ENCODE measurements at places on chromosomes 2 and 18.

DNA sequence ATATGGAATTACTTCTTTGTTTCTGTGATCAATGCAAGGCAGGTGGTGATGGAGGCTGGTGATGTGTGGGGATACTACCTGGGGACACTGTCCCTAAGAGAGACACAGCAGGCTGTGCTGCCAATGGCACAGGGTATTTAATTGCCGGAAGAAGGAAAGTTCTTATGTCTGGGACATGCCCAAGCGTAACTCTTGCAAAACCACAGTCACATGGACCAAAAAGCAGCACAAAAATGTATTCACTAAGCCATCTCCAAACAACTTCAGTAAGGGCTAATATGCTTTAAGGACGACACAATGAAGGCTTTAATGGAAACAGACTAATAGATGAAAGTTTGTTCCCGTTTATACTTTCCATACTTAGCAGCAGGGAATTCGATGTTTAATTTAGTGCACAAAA, 49.7 kb upstream of the AP1S3 start:
- DNase-seq, result no peak

DNA sequence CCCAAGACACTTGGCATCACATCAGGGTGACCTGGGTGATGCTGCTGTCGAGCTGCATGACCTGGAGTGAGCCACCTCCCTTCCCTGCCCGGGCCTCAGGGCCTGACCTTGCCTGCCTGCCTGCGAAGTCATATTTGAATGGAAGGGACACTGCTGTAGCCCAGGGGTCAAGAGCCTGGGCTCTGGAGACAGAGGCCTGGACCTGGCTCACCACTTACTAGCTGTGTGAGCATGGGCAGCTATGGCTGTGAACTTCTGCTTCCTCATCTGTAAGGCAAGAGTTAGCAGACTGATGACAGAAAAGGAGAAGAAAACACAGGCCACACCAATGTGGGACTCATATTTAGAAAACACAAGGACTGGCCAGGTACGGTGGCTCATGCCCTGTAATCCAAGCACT, 118.7 kb downstream of the ZFP36L2 start:
- no peak for DNase-seq

GRCh38 chr2:46689993-46690392, 210.6 kb downstream of the TMEM247 start:
- no peak for DNase-seq

DNA sequence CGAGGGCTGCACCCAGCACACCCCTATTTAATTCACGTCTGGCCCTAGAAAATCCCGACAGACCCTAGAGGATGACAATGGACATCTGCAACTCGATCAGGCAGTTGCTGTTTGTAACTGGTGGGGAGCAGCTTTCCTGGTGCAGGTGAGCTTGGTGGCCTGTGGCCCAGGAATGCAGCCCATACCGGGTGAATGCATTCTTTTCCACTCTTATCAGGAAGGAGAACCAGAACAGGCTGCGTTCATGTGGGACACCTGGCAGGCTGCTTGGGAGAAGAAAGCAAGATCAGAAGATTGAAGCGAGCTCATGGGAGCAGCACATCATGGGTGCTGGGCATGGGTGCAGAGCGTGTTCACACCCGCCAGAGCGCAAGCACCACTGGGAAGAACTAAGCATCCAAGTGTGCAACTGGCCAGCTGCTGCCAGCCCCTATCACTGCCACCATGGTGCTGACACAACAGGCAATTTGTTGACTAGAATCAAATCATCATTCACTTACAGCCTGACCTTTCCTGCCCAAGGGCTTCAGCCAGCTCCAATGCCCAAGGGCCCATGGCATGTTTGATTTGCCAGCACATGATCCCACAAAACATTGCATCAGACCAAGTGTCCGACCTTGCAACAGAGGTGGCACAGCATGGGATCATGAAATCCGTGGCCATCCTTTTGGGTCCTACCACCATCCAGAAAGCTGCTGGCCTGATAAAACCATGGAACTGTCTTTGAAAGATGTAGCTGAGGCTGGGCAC, 241.7 kb upstream of the ID2 start:
- DNase-seq, result no peak

- DNase-seq, result no peak
These were observed 17.8 kb downstream of the SERPINB13 start for GRCh38 chr18:63604791-63605567.

- DNase-seq, result no peak
These were observed 117.7 kb upstream of the KCNJ3 start for GRCh38 chr2:154580767-154581166.

DNA sequence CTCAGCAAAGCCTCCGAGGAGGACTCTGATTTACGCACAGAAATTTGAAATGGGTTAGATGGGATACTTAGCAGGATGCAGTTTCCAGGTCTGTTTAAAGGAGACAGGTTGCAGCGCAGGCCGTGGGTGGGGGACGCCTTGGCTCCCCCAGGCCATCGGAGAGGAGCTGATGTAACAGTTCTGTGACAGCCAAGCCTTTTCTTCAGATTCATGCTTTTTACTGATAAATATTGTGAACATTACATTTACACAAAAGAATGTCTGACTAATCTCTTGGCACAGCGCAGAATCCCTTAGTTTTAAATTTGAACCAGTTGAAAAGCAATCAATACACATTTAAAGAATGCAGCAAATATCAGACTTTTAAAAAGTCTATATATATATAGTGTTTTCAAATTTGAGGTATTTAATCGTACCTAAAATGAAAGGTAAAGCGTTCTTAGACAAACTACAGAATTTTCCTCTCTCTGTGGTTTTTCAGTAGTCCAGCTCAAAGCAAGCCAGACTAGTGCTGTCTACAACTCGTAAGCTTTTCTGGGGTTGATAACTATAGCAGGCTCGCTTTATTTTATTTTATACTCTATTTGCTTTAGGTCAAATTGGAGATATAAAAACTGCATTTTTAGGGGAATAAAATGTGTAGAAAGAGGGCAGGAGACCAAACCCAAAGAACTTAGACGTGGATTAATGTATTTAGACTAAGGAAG, 221.9 kb downstream of the PIEZO2 start:
- no peak for DNase-seq

DNA sequence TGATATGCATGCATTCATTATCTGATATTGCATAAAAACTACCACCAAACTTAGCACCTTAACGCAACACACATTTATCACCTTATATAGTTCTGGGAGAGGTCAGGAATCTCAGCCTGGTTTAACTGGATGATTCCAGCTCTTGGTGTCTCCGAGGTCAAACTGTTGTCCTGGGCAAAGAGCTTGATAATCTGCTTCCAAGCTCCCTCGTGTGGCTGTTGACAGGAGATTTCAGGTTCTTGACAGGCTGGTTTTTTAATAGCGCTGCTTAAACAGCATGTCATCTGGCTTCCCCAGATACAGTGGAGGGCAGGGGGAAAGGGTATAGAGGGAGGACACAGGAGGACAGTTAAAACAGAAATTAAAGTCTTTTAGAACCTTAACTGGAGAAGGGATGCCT, 785.0 kb downstream of the CNTNAP5 start:
- no peak for DNase-seq

DNA sequence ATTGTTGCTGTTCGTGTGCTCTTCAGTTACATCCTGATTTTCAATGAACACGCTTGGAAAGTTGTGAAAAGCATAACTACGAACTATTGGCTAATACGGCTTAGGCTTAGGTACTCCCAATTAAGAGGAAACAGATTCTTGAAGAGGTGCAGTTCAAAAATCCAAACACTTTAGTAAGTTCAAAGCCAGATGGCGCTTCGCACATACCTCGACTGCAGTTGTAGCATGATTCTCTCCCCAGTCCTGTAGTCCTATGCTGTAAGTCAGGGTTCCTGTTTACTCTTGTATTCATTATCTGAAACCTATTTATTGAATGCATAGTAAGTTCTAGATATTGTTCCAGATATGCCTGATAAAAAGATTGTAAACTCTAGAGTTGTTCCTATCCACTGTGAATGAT, 165.2 kb downstream of the TRIB2 start:
- no peak for DNase-seq

DNA sequence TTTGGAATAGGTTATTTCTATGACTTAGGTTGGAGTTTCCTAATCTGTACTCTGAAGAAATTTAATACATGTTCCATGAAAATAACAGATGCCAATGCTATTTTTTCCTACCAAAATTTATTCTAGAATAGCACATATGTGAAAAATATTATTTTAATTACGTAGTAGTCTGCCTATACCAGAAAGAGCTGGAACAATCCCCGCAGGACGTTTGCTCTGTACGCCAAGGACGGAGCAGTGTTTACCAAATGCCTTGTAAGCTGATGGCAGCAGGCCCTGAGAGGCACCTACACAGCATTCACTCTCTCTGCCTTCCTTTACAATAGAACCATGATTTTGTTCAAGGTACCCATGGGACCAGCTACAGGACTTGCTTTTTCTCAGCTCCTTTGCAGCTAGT, 16.8 kb upstream of the SLC1A4 start:
- no peak for DNase-seq

DNA sequence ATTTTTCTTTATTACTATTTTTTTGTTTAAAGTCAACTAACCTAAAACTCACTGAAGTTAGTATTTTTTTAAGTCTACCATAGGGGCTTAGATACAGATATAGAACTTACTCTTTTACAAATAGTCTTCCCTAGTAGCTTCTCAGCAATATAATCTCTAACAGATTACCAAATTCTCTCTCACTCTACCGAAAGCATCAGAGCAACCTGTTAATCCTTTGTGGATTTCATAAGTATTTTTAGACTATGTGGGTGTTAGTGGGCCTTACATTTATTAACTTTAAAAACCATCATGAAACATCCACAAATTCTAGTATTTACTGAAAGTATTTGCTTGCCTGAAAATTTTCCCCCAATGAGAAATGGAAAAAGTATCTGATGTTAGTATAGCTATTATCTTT, 84.6 kb upstream of the TFPI start:
- DNase-seq, result no peak

DNA sequence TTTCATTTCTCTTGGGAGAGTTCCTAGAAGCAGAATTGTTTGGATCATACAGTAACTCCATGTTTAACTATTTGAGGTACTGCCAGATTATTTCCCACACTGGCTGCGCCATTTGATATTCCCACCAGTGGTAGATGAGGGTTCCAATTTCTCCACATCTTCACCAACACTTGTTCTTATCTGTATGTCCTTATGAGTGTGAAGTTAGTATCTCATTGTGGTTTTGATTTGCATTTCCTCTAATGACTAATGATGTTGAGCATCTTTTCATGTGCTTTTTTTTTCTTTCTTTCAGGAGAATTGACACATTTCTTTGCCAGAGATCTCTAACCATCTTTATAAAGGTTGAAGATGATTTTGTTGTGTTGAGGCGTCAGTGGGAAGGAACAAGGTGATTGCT, 4.1 kb upstream of the MGAT5 start:
- no peak for DNase-seq

- DNase-seq, result no peak
These were observed 7.2 kb downstream of the POMC start for GRCh38 chr2:25161055-25161781.

DNA sequence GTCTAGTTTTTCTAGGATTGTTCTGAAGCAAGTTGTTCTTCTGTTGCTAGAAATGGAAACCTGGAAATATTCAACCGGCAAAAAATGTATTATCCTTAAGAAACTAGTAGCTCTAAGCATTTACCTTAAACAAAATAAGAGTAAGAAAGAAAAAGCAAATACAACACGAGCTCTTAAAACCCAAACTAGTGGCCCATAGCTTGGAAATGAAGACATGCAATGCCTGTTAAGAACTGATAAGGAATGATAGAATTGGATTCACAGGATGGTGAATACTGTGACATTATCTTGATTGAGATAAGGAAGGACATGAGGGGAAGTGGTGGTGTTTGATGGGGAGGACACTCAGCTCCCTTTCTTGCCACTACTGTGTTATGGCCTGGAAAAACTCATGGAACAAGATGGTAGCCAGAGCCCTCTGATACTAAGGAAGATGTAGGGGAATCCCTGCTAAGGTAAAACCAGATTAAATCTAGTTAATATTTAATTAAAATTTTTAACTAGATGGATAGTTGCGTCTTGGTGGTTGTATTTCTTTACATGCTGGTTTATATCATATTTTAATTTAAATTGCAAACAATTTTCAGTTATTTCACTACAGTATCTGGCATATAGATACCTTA, 193.8 kb downstream of the LPIN1 start:
- no peak for DNase-seq

DNA sequence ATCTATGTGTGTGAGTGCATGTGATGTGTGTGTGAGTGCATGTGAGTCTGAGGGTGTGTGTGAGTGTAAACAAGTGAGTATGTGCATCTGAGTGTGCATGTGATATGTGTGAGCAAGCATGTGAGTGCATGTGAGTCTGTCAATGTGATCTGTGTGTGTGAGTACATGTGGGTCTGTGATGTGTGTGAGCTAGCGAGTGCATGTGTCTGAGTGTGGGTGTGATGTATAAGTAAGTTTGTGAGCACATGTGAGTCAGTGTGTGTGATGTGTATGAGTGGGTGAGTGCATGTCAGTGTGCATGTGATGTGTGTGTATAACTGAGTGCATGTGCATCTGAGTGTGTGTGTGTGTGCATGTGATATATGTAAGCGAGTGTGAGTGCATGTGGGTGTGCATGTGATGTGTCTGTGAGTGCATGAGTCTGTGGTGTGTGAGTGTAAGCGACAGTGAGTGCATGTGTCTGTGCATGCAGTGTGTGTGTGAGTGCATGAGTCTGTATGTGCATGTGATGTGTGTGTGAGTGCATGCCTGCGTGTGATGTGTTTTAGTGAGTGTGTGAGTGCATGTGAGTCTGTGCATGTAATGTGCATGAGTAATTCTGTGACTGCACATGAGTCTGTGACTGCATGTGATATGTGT, 44.1 kb downstream of the COPS8 start:
- DNase-seq, result no peak

DNA sequence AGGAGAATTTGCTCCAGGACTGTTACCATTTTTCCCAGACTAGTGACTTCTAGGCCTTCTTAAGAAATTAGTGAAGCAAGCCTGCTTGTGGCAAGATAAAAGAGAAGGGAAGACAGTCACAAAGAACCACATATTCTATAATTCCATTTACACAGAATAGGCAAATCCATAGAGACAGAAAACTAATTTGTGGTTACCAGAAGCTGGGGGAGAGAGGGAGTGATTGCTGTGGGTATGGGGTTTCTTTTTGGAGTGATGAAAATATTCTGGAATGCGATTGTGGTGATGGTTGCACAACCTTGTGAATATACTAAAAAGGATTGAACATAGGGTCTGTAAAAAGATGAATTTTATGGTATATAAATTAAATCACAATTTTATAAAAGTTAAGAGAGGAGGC, 37.5 kb upstream of the SIX2 start:
- DNase-seq, result no peak

- no peak for DNase-seq
These were observed 1385.5 kb upstream of the ZEB2 start for GRCh38 chr2:145905371-145905770.

GRCh38 chr18:9563331-9563730, 51.0 kb downstream of the PPP4R1 start:
- no peak for DNase-seq

All from omental fat pad (tissue), 4 donors.